ENCODE measurements at places on chromosomes 2 and 18. TPM values are rescaled to one million over a fixed set of nuclear protein-coding genes. Genes with fewer than 3 reads are reported as not detected.

Gene C1GALT1C1L
- 1.0 TPM for polyA plus RNA-seq

Gene IGFBP2
- 428 TPM for polyA plus RNA-seq

Gene SDC1
- 6.0 TPM for polyA plus RNA-seq

Gene DHRS9
- polyA plus RNA-seq = 0.16 TPM

Gene FN1
- polyA plus RNA-seq = 51.9 TPM

Data from adipose tissue (tissue), 3 donors.